ENCODE measurements at places on chromosomes 3 and 15. TPM values are rescaled to one million over a fixed set of nuclear protein-coding genes. Genes with fewer than 3 reads are reported as not detected.

GRCh38 chr3:126402666-126403302 lies 8.1 kb downstream of the CFAP100 start:
- DNase-seq = no peak

DNA sequence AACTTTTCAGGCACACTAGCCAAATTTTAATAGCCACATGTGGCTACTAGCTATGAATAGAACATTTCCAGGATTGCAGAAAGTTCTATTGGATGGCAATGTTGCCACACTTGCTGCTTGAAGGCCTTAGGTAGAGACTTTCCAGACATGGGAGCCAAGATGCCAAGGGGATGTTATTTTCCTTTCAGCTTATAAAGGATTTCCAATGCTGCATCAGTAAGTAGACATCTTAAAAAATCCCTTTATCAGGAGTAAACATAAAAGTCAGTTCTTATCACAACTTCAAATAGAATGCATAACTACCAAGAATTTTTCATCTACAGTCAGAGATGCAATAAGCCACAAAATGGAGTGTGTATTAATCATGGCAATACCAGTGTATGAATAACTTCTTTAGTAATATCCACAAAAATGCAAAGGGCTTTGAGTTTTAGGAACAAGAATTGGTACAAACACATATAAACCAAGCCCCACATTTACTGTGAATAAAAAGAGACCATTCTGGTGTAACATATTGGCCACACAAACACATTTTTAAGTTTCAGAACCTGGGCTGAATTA lies 457.1 kb upstream of the ADAMTS9 start:
- no peak for DNase-seq

DNA sequence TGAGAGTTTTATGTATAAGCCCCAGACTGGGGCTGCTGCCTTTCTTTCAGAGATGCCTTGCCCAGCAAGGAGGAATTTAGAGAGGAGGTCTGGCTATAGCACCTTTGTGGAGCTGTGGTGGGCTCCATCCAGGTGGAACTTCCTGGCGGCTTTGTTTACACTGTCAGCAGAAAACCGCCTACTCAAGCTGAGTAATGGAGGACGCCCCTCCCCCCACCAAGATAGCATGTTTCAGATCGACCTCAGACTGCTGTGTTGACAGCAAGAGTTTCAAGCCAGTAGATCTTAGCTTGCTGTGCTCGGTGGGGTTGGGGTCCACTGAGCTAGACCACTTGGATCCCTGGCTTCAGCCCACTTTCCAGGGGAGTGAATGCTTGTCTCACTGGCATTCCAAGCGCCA lies 155.6 kb downstream of the STXBP5L start:
- no peak for DNase-seq

- DNase-seq = no peak
Observed at GRCh38 chr3:167066977-167067786, 312.9 kb downstream of the ZBBX start.

- DNase-seq = no peak
Observed at GRCh38 chr15:80693682-80694610, 1.2 kb upstream of the ABHD17C start.

Gene ALG1L2
- not detected for total RNA-seq

DNA sequence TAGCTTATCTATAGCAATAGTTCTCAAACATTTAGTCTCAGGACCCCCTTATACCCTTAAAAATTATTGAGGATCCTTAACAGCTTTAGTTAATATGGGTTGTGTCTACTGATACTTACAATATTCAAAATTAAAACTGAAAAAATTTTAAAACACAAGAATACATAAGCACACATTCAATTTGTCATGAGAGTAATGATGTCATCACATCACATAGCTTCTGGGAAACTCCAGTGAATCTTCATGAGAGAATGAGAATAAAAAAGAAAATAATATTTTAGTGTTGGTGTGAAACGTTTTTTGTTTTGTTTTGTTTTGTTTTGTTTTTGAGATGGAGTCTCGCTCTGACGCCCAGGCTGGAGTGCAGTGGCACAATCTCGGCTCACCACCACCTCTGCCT lies 25.2 kb upstream of the ACP3 start:
- DNase-seq = no peak

Gene CHST2
- total RNA-seq = 4.1 TPM

Gene GPR62
- total RNA-seq = not detected

- no peak for DNase-seq
Observed at GRCh38 chr3:43260412-43260811, 25.9 kb upstream of the SNRK start.

- no peak for DNase-seq
Observed at GRCh38 chr15:37040072-37040742, 60.1 kb downstream of the MEIS2 start.

Gene RTP1
- not detected for total RNA-seq

Gene DAG1
- 144 TPM for total RNA-seq

Gene LMAN1L
- not detected for total RNA-seq

Measured in stomach (tissue), 19 donors.